NCI-H1105 treated with DMSO at 0.1 percent for 48 hours (cell line): ENCODE measurements at places on chromosomes 4 and X.
A peak's percentile ranks its signal among the peaks of the same experiment; 100 is the strongest.

DNA sequence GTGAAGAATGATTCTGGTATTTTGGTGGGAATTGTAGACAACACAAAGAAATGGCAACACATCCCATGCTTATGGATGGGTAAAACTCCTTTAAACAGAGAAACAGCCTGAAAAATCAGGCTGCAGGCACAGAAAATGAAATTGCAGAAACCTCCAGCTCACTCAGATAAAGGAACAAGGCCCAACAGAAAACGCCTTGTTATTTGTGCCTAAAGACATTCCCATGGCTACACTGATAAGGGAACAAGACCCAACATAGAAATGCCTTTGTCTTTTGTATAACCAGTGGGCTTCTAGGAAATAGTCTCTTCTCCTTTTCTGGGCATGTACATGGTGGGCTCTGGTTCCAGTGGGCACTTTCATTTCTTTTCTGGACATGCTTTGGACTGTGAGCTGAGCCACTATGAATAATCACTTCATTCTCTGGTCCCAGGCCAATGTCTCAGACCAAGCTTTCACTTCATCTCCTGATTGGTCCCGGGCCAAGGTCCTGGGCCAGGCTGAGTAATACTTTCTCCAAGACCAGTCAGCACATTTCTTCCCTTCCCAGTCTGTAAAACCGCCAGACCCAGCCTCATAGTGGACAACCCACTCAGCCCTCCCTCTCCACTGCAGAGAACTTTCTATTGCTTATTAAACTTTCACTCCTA is 160.5 kb downstream of the TBX22 start:
- DNase-seq = no peak

- DNase-seq = no peak
Observed at GRCh38 chrX:12891915-12892506, 14.4 kb upstream of the TLR8 start.

DNA sequence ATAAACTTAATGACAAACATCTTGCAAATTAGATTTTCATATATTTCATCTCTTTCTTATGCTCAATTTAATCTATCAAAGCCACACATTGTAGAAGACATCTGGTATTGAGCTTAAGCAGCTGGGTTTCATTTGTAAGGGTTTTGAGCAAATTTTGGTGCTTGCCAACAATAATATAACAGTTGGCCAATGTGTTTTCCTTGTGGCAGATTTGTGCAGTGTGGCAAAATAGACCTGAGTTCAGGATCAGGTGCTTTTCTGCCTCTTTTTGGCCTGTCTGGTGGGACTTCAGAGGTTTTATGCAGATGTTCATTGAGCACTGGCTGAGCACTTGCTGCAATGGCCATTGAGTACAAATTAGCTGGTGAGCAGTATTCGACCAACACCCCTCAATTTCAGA is 301.9 kb downstream of the BMPR1B start:
- DNase-seq = no peak

GRCh38 chrX:17662391-17662790 is 74.9 kb upstream of the SCML1 start:
- peak; percentile 14 for DNase-seq

DNA sequence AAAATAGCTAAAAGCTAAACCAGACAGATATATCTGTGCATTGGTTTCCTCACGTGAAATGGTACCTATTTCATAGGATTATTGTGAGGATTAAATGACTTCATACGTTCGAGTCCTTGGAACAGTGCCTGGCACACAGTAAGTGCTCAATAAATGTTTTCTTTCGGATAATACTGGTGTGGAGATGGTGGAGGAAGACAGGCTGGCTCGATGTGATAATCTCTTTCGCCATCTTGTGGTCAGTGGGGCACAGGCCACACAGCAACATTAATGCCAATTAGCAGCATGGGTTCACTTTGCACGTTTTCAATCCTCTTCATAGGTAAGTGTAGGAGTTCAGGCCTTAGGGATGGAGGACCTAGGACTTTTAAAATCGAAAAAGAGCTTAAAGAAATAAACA is 9.3 kb downstream of the PAGE4 start:
- DNase-seq = peak; percentile 14

DNA sequence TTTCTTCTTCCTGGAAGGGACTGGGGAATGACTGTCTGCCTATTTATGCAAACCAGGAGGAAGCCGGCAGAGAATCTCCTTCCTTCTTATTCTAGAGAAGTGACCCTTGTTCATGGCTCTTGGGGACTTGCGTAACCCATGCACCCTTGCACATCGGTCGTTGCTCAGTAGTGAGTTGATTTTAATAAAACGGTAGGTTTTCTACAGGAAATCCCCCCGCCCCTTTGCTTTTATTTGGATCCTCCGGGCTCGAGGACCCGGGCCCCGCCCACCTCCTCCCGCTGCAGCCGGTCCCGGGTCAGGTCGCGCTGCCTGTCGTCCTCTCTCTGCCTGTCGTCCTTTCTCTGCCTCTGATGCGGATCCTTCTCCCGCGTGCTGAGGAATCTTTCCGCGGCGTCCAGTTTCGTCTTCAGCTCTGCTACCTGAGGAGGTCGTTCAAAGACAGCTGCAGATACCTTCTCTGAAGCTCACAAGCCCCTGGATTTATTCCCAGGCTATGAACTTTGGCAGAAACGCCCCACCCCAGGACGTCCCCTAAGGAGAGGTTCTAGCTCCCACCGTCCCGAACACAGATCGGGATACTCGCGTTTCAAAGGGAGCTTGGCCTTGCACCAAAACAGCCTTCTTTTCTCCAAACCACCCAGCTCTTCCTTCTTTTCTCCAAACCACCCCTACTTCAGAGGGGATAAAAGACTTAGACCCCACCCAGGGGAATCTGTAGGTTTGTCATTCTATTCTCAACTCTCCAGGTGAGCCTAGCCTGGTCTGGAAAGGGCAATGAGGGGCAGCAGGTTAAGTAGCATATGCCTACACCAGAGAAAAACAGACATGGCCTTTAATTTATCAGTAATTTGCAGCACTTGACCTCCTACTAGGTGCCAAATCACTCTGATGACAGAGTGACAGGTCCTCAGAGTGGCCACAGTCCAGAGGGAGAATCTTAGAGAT is 7.0 kb downstream of the TNIP3 start:
- no peak for DNase-seq

DNA sequence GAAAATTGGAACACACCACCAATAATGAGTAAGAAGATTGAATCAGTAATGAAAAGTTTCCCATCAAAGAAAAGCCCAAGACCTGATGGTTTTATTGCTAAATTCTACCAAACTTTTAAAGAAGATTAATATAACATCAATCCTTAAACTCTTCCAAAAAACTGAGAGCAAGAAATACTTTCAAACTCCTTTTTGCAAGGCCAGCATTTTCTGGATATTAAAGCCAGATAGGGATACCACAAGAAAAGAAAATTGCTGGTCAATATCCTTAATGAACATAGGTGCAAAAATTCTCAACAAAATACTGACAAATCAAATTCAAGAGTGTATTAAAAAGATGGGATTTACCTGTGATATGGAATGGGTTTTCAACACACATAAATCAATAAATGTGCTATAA is 484.6 kb downstream of the ANKRD50 start:
- no peak for DNase-seq

DNA sequence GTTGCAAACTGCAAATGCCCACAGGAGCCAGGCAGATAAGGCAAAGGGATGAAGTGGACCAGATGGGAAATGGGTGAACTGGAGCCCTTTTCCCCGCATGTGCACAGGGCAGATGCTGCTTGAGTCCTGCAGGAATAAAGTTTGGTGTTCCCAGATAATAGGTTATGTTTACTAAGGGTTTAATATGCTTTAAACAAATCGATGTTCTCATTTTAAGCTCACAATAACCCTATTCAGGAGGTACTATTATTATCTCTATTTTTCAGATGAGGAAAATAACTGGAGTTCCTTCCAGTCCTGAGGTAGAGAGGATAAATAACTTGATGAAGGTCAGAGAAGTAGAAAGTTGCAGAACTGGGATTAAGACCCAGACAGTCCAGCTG is 77.3 kb downstream of the LRRC66 start:
- no peak for DNase-seq

DNA sequence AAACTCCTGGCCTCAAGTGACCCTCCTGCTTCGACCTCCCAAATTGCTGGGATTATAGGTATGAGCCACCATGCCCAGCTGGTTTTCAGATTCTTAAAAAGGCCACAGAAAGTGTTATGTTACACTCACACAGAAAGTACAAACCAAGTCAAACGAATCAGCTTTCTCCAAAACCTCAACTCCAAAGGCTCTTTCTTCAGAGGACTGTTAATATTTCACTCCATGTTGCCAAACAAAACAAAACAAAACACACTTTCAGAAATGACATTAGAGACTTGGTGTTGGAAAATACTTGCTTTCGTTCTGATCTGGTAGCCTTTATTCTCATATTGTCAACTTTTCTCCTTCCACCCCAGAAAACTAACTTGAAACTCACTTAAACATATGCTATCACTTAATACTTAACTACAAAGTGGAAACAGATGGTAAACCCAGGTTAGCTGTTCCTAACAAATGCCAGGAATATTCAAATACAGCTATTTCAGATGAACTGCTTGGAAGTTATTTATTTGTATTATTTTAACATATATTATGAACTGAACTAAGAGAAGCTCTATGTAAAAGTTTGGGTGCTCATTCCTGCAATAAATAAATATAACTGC is 34.7 kb downstream of the RLIM start:
- DNase-seq = no peak

DNA sequence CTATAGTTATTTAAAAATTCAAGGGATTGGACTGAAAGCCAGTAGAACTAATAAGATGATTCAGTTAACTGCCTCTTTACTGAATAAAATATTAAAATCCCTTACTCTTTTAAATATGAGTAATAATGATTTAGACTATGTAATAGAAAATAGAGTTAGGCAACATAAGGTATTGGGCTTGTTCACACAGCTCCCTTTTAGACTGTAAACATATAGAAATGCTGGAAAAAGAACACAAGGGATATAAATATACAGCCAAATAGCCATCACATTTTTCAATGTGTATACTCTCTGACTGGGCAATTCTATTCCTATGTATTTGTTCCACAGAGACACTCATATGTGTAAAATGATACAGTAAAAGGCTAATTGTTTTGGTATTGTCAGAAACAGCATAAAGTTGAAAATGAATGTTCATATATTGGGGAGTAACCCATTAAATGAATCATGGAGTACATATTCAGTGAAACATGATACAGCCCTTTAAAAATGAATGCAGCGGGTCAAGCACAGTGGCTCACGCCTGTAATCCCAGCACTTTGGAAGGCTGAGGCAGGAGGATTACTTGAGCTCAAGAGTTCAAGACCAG is 129.8 kb downstream of the TBC1D19 start:
- DNase-seq = no peak

DNA sequence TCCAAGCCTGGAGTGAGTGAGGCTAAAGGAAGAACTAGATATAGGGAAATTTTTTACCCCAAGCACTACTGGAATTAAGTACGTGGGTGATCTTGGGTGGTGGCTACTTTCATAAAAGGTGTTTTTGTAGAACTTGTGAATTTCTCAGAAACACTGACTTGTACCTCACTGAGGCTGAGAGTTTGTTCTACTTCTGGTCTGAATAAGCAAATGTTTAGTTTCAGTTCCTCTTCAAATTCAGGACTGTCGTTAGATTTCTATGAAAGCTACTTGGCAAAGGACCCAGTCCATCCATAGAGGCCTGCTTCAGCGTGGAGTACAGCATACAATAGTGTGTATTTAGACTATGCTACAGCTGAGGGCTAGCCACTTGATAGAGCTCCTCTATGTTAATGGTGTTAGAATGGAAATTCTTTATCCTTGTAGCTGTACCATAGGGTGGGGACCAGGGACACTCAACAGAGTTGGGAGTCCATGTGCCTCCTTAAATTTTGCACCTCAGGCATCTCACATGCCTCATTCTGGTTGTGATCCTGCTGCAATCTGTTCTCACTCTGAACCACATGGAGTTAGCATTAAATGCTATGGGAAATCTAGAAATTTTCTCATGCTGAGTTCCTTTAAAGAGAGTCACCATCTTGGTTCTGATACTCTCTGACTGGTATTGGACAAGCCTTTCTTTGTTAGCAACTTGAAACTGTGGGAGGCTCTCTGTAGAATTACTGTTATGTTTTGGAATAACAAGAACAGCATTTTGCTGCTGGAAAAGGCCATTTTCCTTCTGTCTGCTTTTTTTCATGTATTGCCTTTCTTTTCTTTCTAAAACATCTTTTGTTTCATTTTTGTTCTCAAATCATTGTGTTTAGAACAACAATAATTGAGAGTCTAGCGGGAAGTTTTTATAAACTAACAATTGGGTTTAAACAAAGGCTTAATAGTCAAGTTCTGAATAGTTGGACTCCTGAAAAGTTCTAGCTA is 86.8 kb downstream of the PDGFRA start:
- DNase-seq = no peak

DNA sequence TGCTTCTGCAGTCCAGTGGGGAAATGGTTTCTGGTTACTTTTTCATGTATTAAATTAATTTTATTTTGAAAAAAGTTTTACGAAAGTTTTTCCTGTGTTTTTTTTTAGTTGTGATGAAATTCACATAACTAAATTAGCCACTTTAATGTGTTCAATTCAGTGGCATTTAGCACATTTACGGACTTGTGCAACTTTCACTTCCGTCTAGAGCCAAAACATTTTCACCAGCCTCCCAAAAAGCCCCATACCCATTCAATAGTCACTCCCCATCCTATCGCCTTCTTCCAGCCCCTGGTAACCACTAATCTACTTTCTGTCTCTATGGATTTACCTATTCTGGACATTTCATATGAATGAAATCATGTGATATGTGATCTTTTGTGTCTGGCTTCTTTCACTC is 22.8 kb upstream of the TBL1X start:
- DNase-seq = no peak

DNA sequence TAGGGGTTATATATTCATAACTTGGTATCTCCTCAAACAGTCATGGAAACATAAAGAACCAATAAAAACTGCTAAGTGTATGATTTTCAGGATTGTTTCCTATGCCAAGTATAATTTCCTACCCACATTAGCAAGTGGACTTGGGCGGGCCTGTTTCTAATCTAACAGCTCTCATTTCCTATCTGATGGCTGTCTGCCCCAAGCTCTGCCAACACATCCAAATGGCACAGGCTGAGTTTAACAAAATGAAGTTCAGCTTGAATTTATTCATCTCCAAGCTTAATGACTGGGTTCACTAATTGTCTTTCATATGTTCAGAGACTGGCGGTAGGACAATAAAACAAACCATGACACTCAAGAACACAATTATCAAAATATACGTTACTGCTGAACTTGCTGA is 55.5 kb upstream of the S100G start:
- peak; percentile 34 for DNase-seq

DNA sequence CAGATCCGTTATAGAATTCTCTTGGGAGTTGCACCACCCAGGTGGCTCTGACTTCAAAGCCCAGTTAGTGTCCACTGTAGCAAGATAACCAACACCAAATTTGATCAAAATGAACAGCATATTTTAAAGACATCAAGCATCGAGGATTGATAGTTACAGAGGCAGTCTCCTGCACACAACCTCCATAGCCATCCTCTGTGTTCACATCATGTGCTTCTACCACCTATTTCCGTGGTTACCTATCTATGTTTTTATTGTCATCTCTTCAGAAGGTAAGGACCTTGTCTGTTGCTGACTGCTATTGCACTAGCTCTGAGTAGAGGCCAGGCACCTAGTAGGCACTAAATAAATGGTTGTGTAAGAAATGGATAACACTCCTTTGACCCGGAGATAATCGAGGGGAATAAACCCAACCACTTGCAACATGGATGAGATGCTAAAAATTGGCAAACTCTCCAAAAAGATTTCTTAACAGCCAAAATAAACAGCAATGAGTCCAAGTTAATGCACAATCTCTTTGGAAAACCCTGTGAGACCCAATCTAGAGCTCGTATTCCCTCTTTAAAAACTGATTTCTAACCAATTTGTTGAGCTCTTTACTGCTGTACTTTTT is 14.7 kb upstream of the C1QTNF7 start:
- DNase-seq = no peak

- DNase-seq = no peak
Observed at GRCh38 chr4:106325800-106326199, 9.4 kb downstream of the AIMP1 start.
